ENCODE measurements at places on chromosomes 5 and 9. TPM values are rescaled to one million over a fixed set of nuclear protein-coding genes. Genes with fewer than 3 reads are reported as not detected.

Gene IFNA2
- not detected for total RNA-seq

Gene SLIT3
- total RNA-seq, result 0.43 TPM

Gene ZBTB6
- 7.7 TPM for total RNA-seq

Gene SEMA5A
- total RNA-seq, result not detected

Gene DBH
- not detected for total RNA-seq

Gene MAPKAP1
- 57.4 TPM for total RNA-seq

Gene ARHGEF28
- not detected for total RNA-seq

Gene CDC20B
- total RNA-seq, result not detected

Gene ANKDD1B
- total RNA-seq, result not detected

Gene CKMT2
- not detected for total RNA-seq

Gene TRIM7
- 1.6 TPM for total RNA-seq
